ENCODE measurements at places on chromosomes 16 and 17.

DNA sequence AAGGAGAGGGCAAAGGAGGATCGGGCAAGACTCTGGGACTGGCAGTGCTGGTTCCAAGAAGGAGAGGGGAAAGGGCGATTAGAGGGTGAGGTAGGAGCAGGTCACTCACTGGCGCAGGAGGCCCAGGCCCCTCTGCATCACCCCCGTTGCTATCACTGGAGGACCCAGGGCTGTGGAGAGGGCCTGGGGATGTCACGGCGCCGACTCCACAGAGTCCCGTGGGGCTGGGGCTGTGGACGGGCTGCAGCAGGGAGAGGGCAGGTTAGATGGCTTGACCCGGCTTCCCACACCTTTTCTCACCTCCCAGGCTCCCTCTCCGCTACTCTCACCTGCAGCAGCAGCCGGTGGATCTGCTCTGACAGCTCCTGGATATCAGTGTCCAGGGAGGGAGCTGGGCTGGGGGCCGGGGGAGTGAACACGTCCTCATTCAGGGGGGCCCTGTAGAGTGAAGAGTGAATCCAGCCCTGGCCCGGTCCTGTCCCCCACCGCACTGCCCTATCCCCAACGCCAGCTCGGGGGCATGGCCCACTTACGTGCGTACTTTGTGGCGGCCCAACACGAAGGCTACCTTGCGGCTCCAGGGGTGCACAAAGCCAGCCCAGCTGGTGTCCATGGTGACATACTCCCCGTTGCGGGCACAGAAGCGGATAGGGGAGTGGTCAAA, 4.9 kb downstream of the PER1 start:
- no peak for DNase-seq

DNA sequence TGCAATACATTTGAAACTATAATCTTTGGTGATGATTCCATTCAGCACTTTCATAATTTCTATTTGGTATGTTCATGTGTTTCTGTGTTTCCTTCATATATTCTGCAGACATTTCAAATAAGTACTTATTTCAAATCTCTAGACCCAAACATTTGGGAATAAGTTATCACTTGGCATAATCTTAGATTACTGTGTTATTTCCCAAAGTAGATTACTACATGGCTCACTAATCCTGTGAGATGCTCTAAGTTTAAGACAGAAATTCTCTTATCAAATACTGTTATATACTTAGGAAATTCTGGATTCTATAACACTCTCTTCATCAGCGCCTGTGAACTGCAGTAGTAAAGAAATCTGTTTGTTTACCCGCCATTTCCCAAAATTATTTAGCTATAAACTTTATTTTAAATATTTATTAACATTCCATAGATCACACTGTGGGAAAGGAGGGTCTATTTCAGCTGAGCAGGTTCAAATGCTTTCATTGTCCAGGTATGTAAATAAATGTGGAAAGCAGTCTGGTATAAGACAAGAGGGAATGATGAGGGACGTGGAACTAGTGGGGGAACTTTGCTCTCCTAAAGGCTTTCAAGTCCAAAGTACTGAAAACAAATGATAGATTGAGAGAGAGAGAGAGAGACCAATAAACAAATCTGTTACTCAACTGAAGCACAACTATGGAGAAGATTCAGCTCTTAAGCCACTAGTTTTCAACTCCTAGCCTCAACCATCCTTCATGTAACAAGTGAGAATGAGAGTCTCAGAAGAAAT, 61.8 kb upstream of the TOM1L1 start:
- DNase-seq, result no peak

GRCh38 chr16:48361012-48361411, 24.2 kb downstream of the SIAH1 start:
- no peak for DNase-seq

GRCh38 chr17:45143767-45144198, 4.5 kb upstream of the HEXIM1 start:
- peak; percentile 55 for DNase-seq

DNA sequence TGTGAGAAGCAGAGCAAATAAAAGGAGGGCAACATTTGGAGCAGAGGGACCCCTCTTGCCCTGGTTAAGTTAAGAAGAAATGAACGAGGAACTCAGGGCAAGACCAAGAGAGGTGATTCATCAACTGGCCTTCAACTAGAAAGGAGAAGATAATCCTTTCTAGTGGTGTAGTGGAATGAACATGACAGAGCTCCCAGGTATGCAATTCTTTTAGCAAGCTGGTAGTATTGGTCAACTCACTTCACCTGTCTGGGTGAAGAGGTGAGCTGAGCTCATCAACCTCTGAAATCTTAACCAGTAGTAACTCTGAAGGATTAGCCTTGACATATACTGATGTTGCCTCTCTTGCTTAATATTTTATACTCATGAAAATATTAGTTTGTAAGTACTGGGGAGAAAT, 1024.7 kb upstream of the GOT2 start:
- no peak for DNase-seq
